Psoas muscle (tissue), 8 donors: ENCODE measurements at places on chromosomes 1 and 21. TPM values are rescaled to one million over a fixed set of nuclear protein-coding genes. Genes with fewer than 3 reads are reported as not detected.

Gene CHIA
- 0.27 TPM for polyA plus RNA-seq

Gene NEXN
- polyA plus RNA-seq: 31.6 TPM

Gene UBE4B
- polyA plus RNA-seq: 29.8 TPM

Gene NPHS2
- polyA plus RNA-seq: not detected

Gene TRPM2
- polyA plus RNA-seq: 0.31 TPM
